ENCODE measurements at places on chromosomes 5 and 9.

DNA sequence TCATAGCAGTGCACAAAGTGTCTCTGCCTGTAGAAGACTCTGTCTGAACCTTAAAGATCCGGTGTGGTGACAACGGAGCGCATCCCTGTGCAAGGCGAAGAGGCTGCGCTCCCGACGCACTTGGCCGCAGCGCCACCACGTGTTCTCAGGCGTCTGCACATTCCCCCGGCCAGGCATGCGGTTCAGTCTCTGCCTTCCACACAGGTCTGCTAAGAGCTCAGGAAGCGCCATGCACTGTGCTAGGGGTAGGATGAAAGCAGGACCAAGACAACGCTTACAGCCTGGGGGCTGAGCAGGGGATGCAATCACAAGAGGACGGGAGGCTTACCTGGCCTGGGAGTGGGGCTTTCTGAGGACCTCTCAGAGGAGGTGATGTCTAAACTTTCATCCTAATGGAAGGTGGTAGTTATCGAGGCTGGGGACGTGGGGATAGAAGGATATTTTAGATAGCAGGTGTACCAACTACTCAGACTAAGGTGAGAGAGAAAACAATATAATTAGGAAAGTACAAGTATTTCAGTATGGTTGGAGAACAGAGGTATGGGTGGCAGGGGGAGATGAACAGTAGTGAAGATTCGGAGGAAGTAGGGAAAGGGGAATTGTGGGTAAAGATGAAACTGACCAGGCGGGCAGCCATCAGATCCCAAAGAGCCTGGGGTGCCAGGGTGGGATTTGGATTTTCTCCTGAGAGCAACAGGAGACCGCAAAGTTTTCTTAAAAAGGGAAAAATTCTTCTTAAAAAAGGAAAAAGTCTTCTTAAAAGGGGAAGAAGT, 13.3 kb downstream of the CAPSL start:
- peak; percentile 47 for DNase-seq

DNA sequence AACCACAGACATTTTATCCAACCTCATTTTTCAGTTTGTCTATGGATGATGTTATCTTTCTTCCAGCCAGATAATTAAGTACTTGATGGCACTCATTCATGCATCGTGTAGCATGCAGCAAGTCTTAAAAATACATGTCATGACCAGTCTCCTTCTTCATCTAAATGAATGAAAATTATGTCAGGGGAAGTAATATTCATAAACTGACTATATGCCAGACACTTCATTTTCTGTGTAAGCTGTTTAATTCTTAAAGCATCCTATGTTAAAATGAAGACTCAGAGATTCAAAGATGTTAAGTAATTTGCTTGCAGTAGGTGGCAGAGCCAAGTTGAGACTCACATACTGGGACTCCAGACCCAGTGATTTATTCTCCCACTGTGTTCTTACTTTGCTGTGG, 181.7 kb upstream of the CD180 start:
- DNase-seq = no peak

DNA sequence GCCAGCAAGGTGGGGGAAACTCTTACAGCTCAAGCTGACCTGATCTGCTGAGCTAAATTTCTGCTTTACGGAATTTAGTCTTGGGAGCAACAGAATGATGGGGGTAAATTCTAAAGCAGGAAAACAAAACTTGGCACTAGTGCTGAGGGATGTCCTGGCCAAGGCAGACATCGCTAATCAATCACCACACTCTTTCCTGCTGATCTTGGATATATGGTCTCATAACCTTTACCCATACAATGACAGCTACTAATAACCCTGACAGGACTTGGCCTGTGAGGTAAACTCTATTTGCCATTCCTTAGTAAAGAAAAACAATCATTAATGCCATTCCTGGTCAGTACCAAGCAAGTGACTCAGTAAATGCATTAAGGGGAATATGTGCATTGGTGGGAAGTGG, 51.5 kb downstream of the PPARGC1B start:
- DNase-seq = no peak

DNA sequence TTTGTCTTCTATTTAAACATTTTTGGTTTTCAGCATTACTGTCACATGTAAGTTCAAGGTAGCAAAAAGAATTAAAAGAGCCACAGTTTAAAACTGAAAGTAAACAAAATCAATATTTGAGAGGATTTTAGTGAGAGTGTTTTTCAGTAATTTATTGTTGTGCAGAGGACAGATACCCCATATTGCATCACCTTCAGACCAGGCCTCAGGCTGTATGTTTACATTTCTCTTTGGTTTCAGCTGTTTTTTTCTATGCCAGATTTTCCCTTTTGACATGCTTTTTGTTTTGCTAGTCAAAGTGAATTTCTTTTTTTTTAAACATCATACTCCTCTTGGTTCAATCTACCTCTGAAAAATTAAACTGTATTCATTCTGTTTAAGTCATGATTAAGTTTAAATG, 47.2 kb downstream of the MAST4 start:
- no peak for DNase-seq

DNA sequence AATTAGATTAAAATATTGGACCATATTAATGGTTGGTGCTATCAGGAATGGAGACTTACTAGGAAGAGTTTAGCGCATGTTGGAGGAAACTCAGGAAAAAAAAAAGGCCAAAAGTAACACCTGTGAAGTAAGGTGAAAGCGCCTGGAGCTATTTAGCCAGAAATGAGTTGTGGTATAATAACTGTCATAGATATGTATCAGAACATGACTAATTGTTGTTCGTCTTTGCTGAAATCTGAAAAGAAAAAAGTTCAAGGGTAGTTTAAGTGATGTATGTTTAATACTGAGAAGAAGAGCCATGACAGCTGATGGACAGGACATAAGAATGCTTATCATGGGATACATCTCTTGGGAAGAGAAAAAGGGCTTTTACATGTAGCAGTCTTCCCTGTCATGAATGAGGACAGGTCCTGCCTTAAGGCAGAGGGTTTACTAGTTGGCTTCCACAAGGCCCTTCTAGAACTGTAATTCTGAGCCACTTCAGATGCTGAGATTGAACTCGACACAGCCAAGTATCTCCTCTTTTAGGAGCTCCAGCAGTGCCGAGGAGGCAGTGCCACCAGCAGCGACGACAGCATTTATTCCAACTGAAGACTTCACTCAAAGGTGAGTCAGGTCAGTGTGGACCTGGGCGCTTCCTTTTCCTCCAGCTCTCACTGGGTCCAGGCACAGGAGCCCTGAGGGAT, 940 bp upstream of the CAMK4 start:
- DNase-seq = no peak

GRCh38 chr9:121972501-121972981, 120.6 kb downstream of the TTLL11 start:
- DNase-seq = no peak

DNA sequence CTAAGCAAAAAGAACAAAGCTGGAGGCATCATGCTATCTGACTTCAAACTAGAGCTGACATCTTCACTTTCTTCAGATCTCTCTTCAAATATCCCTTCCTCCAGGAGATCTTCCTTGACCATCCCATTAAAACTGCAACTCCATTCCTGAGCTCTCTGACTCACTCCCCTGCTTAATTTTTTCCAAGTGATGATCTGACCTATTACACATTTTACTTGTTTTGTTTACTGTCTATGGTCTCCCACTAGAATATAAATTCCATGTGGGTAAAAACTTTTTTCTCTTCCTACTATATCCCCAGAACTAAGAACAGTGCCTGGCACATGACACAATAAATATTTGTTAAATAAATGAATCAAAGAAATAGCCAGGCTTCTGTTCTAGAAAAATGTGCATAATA, 87.5 kb downstream of the SLIT3 start:
- DNase-seq = no peak

GRCh38 chr5:119358530-119358900, 2.7 kb downstream of the TNFAIP8 start:
- no peak for DNase-seq

DNA sequence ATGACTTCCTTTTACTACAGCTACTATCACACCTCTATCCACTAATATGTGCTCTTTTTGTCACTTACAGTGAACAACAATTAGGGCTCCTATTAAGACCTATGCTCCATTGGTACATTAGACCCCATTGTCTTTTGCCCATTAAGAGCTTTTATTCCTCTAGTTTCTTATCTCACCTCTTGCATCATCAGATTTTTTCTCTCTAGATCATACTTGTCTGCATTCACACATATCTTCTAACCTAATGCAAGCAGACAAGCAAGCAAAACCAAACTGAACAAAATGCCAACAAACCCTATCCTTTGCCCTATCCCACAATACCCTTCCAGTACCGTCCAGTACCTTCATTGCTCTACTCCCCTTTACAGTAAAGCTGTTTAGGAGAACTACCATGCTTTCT, 10.1 kb upstream of the RBM27 start:
- DNase-seq = no peak

DNA sequence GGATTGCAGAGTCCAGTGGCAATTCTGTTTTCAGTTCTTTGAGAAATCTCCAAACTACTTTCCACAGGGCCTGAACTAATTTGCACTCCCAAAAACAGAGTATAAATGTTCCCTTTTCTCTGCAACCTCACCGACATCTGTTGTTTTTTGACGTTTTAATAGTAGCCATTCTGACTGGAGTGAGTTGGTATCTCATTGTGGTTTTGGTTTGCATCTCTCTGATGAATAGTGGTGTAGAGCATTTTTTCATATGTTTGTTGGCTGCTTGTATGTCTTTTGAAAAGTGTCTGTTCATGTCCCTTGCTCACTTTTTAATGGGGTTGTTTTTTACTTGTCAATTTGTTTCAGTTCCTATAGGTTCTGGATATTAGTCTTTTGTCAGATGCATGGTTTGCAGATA, 72.6 kb downstream of the PALM2AKAP2 start:
- DNase-seq = no peak

GRCh38 chr9:121696930-121697329, 45.5 kb downstream of the DAB2IP start:
- no peak for DNase-seq

DNA sequence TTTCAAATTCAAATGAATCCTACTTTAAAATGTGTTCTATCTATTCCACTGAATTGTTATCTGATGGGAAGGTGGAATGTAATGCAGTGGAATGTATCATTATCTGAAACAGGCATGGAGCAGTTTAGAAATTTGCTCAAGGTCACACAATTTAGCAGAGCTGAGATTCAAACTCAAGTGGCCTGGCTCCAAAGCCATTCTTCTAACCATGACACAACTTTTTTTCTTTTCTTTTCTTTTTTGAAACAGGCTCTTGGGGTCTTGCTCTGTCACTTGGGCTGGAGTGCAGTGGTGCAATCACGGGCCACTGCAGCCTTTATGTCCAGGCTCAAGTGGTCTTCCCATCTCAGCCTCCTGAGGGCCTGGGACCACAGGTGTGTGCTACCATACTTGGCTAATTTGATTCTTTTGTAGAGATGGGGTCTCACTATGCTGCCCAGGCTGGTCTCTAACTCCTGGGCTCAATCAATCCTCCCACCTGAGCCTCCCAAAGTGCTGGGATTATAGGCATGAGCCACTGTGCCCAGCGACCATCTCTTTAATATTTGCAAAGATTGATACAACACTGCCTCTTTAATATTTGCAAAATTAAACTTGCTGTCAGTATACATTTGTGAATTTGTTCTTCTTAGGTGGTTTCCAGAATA, 50.0 kb downstream of the CAST start:
- DNase-seq = no peak

DNA sequence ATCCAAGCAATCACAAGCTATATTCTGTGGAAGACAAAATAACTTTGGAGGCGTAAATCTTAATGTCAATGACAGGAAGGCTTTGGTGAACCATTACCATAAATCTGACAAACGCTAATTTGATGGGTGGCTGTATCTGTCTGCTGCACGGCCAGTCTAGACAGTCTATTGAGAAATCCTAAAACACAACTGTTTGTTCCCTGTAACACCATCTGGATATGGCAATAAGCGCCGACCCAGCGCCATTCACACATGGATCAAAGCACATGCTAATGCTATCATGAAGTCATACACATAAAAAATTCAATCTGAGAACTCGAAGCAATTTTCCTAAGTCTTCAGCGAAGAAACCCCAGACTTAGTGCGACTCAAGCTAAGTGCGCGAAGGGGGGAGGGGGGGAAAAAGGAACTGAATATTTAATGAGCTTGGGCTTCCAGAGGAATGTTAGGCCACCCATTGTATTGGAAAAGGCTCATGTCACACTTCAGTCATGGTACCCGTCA, 95.1 kb downstream of the ARL15 start:
- no peak for DNase-seq

- DNase-seq = no peak
These were observed 108.0 kb downstream of the DAPK1 start for GRCh38 chr9:87605676-87606075.

GRCh38 chr9:27408482-27408881, 111.5 kb upstream of the EQTN start:
- DNase-seq = no peak

DNA sequence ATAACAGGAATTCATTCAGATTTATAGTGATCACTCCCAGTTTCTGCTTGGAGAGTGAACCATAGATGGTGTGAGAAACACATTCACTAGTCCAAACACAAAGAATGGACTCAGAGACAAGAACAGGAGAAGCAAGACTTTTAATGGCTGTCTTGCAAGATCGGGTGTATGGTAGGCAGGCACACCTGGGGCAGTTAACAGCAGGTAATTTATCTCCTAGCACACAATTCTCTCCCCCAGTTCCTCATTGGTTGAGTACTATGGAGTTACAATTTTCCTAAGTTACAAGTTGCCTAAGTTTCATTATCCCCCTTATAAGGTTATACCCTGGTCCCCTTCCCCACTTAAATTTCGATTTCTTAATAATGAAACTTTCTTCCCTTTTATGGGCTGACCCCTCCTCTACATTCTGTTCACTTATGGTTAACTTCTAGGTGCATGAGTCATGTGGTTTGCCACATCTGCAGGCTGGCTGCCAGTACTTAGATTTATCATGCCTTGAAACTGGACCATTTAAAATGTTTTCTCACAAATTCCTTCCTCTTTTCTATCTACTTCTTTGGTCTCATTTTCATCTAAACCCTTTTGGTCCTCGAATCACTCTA, 623.3 kb downstream of the HINT1 start:
- no peak for DNase-seq

- no peak for DNase-seq
These were observed 133.9 kb downstream of the C9orf50 start for GRCh38 chr9:129486756-129487657.

DNA sequence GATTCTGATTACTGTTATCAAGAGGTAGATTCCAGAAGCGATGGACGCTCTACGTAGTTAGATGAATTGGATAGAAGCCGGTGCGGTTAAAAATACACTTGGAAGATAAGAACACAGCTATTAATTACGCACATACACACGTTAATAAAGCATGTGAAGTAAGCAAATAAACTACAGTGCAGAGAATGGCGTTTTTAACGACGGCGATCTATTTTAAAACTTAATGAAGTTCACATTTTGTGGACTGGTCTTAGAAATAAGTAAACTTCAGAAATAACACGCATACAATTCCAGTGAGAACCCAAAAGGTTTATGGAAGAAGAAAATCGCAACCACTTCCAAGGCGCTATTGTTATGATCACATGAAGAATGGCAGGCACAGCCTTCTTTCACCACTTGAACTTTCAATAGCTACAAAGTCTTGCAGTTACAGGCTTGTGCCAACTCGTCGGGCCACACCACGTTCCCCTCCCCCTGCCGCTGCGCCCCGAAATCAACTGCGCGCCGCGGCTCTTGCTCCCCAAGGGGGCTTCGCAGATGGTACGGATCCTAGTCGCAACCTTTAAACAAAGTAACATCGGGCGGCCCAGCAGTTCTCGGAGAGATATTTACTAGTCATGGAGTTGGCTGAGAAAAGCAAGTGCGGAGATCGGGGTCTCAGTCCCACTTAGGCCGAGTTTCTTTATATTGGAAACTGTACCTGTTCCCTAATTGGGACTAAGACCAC, 866 bp upstream of the SEMA6A start:
- no peak for DNase-seq
